ENCODE measurements at places on chromosomes 2 and 18. TPM values are rescaled to one million over a fixed set of nuclear protein-coding genes. Genes with fewer than 3 reads are reported as not detected.

GRCh38 chr2:52608030-52608429, 1159.6 kb upstream of the CHAC2 start:
- no peak for DNase-seq

DSG4 gene
- total RNA-seq = not detected

MOGAT1 gene
- 0.74 TPM for total RNA-seq

LOXHD1 gene
- 0.33 TPM for total RNA-seq

- no peak for DNase-seq
Observed at GRCh38 chr2:9326975-9327374, 96.4 kb downstream of the ITGB1BP1 start.

MYO5B gene
- 44.1 TPM for total RNA-seq

DNA sequence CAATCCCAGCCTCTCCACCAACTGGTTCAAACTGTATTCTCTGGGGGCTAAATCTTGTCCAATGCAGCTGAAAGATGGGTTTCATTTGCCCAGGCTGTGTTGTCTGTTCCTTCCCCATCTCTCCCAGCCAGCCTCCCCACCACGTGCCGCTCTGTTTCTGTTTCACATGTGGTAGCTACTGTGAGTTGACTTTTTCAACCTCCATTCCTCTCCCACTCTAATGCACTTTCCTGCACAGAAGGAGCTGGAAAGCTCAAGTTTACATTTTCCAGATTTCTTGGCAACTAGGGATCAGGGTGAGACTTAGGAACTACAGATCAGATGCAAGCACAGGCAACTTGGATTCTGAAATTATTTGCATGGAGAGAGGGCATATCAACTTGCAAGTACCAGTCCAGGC, 19.0 kb upstream of the NPAS2 start:
- no peak for DNase-seq

GRCh38 chr2:9814129-9814868, 29.0 kb upstream of the TAF1B start:
- no peak for DNase-seq

GRCh38 chr2:161552015-161552414, 72.2 kb upstream of the SLC4A10 start:
- no peak for DNase-seq

DNA sequence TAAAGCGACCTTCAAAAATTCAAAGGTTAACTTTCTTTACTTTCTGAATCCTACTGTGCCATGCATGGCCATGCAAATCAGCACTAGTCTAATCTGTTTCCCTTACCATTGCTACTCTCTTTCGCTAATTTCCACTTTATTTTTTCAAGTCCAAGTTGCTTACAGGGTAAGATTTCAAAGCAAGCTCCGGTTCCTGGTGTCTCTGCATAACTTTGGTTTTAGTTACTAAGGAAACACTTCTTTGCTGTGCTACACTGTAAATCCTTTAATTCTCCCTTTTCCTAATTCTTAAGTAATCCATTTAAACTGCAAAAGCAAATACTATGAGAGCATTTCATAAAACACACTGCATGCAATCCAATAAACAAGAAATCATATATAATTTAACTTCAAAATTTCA, 383.5 kb upstream of the LYPD1 start:
- DNase-seq = no peak

DNA sequence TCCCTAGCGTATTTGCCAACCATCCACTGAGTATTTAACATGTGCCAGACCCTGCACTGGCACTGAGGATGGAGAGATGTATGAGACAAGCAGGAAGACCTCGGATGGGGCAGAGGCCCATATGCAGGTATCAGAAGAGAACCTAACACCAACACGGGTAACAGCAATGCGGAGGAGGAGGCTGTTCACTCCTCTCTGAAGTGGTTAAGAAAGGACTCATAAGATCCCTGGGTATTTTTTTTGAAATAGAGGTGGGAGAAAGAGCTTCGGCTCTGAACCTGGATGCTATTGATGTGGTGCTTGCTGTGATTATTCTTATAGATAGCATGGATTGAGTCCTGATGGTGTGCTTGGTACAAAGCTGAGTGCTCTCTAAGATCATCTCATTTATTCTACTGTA, 418.3 kb downstream of the LPIN1 start:
- no peak for DNase-seq

ACMSD gene
- total RNA-seq = not detected

All from progenitor cell of endocrine pancreas (in vitro differentiated cells).